D721Med (cell line): ENCODE measurements at places on chromosomes 3 and 15.

- DNase-seq: peak; percentile 33
Measured at GRCh38 chr15:99105514-99106341, 848 bp downstream of the SYNM start.

- no peak for DNase-seq
Measured at GRCh38 chr3:117540597-117540996, 831.0 kb downstream of the TUSC7 start.

DNA sequence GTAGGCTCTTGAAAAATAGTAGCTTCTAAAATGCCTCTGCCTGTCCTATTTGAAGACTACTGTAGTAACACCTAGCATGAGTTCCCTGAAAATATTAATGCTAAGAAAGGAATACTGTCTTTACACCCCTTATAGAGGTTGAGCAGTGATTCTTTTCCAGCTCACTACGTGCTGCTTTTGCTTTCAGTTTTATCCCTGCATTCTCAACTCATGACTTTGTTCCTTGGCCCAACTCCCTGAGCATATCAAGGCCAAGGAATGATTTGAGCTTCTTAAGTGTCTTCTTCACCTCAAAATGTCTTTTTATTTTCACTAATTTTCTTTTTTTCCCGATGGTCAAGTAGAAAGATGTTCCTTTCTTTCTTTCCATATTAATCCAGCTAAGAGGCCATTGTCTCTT is 16.5 kb upstream of the P2RY13 start:
- DNase-seq: no peak

GRCh38 chr15:49686599-49686998 is 65.8 kb downstream of the DTWD1 start:
- no peak for DNase-seq

- DNase-seq: no peak
Measured at GRCh38 chr3:126547721-126548120, 11.0 kb downstream of the C3orf22 start.

DNA sequence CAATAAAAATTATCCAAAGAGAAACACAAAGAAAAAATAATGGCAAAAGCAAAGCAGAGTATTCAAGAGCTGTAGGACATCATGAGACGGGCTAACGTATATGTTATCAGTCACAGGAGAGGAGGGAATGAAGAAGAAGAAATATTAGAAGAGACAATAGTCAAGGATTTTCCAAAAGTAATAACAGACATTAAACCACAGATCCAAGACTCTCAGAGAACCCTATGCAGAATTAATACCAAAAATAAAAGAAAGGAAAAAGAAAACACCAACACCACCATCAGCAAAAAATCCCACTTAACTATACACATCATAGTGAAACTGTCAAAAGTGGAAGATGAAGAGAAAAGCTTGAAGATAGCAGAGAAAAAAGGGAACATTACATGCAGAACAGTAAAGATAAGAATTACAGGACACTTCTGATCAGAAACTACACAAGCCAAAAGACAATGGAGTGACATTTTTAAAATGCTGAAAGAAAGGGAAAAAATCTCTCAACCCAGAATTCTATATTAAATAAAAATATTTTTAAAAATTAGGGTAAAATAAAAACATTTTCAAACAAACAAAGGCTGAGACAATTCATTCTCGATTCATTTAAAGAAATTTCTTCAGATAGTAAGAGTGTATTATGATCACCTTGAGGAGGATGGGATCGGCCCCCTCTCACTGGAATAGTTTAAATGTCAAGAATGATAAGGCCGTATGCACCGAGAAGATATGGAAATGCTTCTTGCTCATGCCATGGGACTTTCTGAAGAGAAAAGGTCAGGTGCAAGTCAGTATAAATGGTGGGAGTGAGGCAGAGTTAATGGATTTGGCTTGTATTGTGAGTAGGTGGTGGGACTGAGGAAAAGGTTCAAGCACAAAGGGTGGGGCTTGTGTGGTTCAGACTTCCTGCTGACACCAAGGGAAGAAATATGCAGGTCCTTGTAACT is 28.5 kb downstream of the TM2D3 start:
- no peak for DNase-seq

- no peak for DNase-seq
Measured at GRCh38 chr15:70492240-70493177, 270.8 kb downstream of the UACA start.

GRCh38 chr3:56776556-56776950 is 25.2 kb downstream of the ARHGEF3 start:
- DNase-seq: no peak

DNA sequence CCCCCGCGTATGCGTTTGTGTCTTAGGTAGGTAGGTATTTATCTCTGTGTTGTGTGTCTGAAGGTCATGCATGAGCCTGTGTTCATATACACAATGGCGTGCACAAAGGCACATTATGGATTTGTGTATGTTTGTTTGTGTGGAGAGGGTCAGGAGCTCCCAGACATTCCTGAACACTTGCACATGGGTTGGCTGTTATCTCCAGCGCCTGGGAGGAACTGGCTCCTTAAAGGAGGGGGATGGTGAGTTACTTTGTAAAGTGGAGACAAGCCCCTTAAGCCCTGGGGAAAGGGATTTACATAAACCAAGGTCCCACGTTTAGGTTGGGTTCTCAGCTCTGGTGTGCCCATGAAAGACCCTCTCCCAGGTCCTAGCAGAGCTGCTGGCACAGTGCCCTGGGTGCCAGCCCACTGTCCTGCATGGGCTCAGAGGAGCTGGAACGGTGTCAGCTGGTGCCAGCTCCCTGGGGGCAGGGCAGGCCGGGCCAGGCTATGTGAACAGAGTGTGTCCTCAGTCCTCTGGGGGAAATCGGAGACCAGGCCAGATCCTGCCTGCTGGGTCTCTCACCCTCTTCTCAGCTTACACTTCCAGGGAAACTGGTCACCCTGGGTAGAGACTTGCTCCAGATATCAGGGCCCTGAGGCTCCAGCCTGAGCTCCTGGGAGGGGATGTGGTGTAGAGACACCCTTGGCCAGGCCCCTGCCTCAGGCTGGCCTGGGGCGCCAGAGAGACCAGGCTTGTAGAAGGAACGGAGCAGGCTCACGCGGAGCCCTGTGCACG is 25.1 kb downstream of the SNX33 start:
- no peak for DNase-seq

GRCh38 chr3:152356870-152357276 is 88.1 kb downstream of the MBNL1 start:
- DNase-seq: no peak

DNA sequence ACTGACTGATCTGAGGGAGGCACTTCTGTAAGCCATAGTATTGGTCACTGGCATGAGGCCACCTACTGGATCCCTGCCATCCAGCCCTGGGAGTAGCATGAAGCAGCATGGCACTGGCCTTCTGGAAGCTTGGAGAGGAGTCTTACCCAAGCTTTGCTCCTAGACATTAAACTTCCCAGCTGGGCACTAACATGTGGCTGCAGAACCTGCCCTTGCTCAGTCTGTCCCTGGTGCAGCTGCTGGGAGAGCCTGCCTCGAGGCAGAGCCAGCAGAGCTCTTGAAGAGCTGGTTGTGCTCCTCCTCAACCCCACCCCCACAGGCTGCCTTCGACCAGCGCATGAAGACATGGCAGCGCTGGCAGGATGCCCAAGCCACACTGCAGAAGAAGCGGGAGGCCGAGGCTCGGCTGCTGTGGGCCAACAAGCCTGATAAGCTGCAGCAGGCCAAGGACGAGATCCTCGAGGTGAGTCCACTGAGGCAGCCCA is 17.1 kb upstream of the SNX22 start:
- DNase-seq: no peak

- no peak for DNase-seq
Measured at GRCh38 chr3:37124435-37124834, 49.9 kb downstream of the LRRFIP2 start.

GRCh38 chr3:111319598-111319997 is 222.4 kb upstream of the CD96 start:
- no peak for DNase-seq

- no peak for DNase-seq
Measured at GRCh38 chr3:140341817-140342403, 336.0 kb upstream of the TRIM42 start.

DNA sequence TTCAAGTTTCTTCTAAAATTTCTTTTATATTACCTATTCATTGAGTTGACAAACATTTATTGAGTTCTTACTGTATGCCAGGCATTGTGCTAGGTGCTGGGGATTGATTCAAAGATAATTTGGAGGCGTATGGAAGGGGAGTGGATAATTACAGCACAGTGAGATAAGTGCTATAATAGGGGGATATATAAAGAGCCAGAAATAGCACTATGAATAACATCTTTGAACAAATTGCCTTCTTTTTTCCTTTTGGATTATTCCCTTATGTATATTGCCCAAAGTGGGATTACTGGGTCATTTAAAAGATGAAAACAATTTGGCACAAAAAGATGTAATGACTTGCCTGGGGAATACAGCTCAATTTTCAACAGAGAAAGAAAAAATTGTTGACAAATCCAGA is 64.6 kb downstream of the LPP start:
- no peak for DNase-seq

DNA sequence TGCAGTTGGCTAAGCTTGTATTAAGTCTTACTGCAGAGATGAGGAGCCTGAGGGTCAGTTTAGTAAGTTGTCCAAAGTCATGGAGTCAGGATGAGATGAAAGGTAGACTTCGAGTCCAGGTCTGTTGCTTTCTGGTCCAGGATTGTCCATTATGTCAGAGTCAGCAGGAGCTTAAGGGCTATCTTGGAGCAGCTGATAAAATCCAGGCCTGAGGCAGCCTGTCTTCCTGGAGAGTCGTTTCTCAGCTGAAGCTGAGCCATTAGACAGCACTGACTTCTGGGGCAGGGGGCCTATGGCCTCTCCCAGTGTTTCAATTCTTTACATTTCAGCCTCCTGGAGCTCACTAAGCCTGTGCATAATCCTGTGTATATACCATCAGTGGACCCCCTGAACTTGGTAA is 219.5 kb upstream of the GAP43 start:
- no peak for DNase-seq

GRCh38 chr3:1962396-1963088 is 136.1 kb upstream of the CNTN4 start:
- DNase-seq: no peak

DNA sequence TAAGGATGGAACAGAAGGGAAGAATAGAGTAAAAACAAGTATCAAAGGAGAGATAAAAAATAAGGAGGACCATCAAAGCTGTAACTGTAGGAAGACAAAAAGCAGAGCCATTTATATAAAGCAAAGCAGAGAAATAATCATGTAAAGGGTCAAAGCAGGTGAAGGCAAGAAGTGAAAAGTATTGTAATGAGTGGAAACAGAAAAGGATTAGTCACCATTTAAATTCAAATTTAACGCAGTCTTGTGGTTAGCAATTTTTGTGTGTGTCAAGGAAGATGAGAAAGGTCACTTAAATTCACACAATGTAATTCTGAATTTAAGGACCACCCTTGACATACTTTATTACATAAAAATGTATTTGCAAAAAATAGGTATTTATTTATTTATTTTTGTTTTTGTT is 567.8 kb downstream of the ROBO1 start:
- no peak for DNase-seq

DNA sequence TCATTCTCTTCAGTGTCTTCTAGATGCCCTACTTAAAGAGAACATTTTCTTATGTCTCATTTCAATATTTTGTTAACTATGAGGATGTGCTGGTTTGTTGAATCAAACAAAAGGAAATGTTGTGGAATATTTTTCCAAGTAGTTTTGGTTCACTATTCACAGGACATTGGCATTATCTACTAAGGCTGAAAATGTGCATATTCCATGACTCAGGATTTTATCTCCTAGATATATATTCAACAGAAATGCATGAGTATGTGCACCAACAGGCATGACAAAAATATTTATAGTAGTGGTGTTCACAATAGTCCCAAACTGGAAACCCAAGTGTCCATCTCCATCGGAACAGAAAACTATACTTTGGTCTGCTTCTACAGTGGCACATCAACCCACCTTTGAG is 16.7 kb upstream of the NR1I2 start:
- no peak for DNase-seq

GRCh38 chr3:22585504-22585903 is 617.6 kb upstream of the UBE2E2 start:
- DNase-seq: no peak

- DNase-seq: no peak
Measured at GRCh38 chr3:168077091-168077490, 18.6 kb downstream of the GOLIM4 start.

DNA sequence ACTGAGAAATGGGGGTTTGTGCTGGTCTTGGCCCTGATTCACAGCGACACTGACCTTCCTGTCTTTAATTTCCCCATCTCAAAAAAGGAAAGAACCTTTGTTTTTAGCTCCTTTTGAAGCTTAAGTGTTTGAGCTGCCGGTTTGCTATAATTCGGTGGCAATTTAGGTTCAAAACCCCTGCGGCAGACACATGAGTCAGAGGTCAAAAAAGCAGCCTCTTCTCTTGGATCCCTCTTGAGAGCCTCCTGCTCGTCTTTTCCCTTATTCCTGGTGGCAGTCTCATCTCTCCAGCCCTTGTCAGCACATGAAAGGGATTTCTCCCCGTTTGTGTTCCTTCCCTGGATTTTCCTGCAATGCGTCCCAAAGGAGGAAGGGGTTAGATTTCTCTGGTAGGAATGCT is 64.5 kb downstream of the GRIP2 start:
- DNase-seq: no peak

DNA sequence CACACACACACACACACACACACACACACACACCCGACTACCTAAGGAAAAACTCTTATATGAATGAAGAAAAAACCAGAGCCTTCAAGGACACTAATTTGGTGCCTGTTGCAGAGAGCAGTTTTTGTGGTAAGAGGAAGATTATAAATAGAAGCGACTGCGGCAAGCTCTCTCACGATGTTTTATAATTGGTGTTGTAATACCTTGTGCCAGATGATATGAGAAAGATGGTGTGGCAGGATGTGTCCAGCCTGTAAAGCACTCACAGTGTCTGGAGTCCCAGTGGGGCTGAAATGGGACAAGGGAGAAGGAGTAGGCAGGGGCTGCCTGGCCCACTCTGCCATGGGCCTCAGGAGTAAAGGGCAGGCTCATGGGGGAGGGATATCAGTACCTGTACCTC is 839.9 kb downstream of the AGBL1 start:
- DNase-seq: no peak

- no peak for DNase-seq
Measured at GRCh38 chr3:114830652-114831051, 316.4 kb downstream of the ZBTB20 start.

- DNase-seq: no peak
Measured at GRCh38 chr3:12436514-12437220, 47.6 kb upstream of the TSEN2 start.

- DNase-seq: no peak
Measured at GRCh38 chr3:94127115-94127514, 64.3 kb downstream of the NSUN3 start.

DNA sequence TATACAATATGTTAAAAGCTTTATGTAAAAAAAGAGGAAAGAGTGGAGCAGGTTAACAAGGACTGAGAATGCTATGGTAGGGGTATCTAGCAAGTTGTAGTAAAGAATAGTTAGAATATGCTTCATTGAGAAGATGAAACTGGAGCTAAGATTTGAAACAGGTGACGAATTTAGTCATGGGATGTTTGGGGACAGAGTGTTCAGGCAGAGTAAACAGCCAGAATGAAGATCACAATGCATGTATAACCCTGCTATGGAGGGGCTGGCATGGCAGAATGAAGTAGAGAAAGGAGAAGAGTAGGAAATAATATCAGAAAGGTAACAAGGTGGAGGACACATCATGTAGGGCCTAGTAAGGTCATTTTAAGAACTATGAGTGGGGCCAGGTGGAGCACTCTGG is 72.0 kb downstream of the BTD start:
- DNase-seq: no peak

- DNase-seq: no peak
Measured at GRCh38 chr15:43390723-43391122, 19.8 kb downstream of the TUBGCP4 start.

GRCh38 chr15:25347707-25348106 is 91.1 kb downstream of the UBE3A start:
- DNase-seq: no peak
